ENCODE measurements at places on chromosomes 3 and 15.
A peak's percentile ranks its signal among the peaks of the same experiment; 100 is the strongest.

DNA sequence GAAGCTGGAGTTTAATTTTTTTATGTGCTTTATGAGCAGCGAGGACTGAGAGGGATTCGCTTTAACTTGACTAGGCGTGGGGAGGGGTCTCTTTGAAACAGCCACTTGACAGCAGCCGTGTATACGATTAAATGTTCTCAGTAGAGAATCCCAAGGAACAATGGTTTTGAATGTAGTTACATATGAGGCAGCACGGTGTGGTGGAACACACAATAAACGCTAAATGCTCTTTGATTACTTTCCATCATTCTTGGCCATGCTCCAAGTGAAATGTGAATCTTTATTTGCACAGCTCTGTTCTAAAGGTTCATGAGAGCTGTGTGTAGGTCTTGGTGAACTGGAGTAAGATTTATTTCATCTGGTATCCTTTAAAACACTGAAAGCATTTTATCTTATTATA lies 251.4 kb upstream of the TGFBR2 start:
- no peak for DNase-seq

DNA sequence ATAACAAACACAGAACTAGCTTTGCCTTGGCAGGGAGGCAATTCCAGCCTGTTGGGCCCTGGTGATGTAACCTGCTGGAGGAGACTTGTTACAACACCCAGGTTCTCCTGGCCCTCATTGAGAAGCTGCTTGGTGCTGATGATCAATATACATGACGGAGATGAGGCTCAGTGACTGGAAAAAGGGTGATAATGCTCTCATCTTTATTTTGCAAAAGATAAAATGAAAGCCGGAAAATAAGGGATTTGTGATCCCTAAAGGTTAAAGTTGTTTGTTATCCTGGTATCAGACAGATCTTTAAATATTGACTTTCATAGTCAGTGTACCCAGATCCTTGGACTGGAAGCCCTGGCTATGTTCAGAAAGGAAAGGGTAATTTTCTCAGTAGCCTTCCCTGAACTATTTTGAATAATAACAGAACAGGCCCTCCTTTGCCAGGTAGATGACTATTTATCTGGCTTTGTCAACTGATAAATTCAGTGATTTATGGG lies 118.9 kb upstream of the MEIS2 start:
- DNase-seq: peak; percentile 47

DNA sequence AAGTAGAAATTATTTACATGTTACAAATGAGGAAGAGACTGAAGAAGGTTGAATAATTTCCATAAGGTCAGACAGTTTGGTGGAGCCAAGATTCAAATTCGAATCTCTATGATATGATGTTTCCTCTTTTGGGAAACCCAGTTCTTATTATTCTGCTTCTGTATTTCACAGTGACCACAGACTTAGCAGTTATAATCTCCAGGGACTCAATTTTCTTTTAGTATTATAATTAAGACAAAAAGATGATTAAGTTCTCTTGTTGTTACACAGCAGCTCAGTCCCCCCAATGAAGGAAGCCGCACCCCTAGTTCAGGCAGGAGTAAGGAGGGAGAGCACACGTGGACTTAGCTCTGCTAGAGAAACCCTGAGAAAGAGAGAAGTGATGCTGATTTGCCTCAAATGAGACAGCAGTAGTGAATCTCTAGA lies 130.6 kb downstream of the CCNL1 start:
- DNase-seq: no peak

DNA sequence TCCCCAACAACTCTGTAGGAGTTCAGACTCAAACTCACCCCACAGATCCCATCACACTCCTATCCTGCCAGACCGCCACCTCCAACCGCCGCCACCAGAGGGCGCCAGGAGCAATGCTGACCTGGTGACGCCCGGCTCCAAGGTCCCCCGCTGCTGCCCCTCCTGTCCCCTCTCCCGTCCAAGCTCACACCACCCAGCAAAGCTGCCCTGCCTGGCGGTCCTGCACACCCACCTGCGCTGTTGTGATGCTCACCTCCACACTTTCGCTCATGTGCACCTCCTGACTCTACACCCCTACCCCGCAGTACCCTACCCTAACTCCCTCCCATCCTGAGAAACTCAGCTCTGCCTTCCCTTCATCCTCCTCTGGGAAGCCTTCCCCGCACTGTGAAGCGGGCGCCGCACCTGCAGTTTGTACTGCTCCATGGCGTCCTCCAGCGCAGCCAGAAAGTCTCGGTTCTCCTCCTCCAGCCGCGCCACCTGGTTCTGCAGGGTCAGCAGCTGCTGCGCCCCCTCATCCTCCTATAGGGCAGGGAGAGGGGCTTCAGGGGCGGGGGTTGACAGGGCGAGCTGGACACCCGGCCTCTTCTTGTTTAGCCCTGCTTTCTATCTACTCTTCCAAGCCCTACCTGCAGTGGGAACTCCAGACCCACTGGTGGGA lies 7.9 kb downstream of the KIF7 start:
- DNase-seq: peak; percentile 97

DNA sequence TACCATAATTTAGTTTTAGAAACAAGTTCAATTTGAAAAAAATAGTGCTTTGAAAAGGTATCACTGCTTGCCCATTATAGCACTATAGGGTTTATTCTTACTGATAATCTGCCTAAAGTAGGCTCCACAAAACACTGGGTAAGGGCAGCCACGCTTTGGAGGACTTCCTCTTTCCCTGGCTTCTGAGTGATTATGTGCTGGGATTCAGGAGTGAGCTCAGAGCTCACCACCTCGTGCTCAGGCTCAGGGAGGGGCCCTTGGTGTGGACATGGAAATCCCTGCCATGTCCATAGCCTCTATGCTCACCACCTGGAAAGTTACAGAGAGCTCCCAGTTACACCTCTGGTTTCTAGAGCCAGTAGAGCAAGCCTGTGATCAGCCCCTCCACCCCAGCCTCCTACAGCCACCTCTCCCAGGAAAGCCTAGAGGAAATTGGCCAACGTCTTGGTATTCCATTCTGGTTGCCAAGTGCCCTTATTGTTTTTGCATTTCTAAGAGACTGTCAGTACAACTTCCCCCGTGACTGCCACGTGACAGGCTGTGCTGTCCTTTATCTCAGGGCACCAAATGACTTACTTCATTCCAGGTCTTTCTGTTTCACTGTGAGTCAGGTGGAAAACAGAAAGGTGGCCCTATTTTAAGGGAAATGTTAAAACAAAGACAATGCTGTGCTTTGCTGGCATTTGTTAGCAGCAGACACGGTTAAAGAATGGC lies 316.0 kb downstream of the RORA start:
- no peak for DNase-seq

- DNase-seq: peak; percentile 37
These were observed 293.3 kb downstream of the MEX3B start for GRCh38 chr15:81752546-81752942.

DNA sequence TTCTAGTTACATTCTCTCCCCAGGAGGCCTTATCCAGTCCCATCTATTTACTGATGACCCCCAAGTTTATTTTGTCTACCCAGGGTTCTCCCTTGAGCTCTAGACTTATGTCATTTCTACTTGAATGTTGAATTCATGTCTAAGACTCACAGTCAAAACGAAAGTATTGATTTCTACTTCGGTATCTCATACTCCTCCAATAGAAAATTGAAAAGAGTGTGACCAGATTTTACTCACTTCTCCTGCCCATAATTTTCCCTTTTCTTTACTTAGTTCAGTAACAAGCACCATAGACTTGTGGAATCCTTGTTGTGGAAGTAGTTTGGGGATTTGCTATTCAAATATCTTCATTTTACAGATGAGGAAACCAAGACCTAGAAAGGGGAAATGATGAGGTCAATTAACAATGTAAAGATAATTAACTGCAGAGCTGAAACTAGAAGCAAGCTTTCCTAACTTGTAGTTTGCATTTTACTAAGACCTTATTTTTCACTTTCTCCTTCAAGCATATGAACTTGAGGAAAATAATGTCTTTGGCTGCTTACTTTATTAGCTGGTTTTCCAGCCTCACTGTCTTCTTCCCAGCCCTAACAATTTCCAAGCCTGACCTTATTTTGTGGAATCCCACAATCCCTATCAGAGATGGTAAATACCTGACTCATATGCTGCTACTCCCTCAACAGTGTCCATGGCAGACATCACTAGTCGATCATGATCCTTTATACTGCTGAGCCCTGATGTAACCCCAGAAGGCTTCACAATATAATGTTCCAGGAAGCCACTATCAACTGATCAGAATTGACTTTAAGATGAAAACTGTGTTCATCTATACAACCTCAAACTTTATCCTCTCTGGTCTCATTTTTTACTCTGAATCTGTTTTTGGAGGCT lies 123.9 kb upstream of the AGBL1 start:
- DNase-seq: no peak

- DNase-seq: no peak
These were observed 78.9 kb downstream of the ULK4 start for GRCh38 chr3:41882956-41883355.

DNA sequence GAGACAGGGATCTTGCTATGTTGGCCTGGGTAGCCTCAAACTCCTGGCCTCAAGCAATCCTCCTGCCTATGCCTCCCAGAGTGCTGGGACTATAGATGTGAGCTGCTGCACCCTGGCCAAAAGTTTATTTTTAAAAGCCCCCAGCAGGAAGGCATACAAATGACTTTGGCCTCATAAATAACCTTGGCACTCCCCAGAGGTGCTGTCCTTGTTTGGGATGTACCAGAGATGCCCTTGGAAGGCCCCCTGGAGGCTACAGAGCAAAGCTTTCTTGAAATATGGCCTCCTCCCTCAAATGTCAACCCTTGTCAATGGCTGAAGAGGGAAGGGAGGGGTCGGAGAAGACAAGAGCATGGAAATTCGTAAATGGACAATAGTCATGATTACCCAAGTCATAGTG lies 14.0 kb upstream of the RTP3 start:
- DNase-seq: peak; percentile 40

- peak; percentile 57 for DNase-seq
These were observed 47.2 kb downstream of the THBS1 start for GRCh38 chr15:39628144-39628508.

DNA sequence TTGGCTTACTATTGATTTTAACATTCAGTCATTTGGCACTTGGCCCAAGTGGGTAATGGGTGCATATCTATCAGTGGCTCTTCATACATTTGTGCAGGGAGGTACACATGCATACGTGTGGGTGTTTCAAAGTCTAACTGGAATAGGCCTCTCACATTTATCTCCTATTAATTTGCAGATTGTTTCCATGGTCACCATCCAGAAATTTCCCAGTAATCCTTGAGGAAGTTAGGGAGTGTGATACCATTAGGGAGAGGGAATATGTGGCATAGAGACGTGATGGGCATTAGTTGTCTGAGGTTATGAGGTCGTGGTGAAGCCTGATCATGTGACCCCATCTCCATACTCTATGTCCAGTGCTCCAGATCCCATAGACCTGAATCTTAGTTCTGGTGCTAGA lies 102.8 kb downstream of the LPP start:
- DNase-seq: no peak

DNA sequence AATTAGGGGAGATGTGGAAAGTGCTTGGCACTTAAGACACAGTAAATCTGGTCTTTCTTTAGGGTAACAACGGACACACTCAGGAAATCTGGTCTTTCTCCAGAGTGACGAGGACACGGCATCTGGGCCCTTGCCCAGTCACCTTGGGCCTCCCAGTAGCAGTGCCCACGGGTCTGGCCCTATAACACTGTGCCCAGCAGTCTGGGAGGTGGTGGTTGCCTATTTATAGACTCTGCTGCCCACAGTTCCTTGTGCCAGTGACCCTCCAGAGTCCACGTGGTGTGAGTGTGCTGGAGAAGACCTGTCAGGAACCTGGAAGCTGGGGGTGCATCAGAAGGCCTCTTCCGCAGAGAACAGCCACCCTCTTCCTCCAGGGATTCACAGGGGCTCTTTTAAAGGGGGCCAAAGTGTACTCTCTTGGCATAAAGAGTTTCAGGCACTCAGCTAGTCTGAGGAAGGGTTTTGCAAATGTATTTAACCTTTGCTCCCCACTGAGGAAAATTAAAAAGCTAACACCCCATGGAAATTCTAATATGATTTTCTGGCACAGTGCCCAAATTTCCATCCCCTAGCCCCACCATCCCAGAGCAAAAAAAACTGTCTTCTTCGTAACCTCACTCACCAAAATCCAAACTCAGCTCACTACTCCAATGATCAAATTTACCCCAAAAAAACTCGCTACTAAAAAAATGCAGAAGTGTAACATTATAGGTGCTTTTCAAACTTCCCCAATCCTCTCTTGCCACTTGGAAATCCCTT lies 15.4 kb downstream of the WNT5A start:
- DNase-seq: no peak

- DNase-seq: no peak
These were observed 37.1 kb downstream of the ATP6V1A start for GRCh38 chr3:113783980-113784379.

DNA sequence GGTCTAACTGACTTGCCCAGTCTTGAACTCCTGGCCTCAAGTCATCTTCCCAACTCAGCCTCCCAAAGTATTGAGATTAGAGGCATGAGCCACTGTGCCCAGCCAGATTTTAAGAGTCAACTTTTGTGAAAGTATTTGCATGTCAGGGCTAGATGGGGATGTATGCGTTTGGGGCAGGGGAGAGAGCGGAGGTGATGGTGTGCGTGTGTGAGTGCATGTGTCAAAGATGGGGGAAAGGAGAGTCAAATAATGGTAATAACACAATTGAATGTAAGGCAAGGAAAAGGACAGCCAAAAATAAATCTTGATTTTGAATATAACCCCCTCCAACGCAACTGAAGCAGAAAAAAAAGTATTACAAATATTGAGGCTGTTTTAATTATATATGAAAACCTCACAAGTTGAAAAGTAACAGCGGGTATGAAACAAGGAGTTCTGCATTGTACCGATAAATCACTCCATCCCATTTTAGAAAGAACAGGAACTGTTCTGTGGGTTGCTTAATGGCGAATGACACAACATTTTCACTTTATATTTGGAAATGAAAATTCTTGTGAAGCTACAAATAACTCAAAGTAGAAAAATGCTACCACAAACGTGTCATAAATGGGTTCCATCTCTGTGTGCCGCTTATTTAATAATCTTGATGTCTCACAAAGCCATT lies 29.9 kb upstream of the LDHAL6B start:
- DNase-seq: no peak

DNA sequence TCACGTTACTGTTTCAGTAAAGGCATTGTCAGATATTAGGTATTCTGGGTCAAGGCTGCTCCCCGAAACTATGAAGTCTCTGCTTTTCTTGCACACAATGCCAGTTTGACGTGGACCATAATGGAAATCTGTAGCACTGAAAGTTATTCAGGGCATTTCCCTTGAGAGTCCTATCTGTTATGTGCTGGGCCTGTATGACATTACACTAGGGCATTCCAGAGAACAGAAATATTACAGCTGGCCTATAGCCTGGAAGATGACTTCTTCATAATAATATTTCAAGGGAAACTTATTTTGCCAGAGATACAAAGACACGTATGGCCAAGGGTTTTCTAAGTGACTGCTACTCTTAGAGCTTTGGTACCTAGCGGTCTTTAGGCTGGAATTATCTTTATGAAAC lies 613.6 kb upstream of the CBLB start:
- no peak for DNase-seq

GRCh38 chr3:23209747-23210487 lies 6.8 kb downstream of the UBE2E2 start:
- DNase-seq: no peak

DNA sequence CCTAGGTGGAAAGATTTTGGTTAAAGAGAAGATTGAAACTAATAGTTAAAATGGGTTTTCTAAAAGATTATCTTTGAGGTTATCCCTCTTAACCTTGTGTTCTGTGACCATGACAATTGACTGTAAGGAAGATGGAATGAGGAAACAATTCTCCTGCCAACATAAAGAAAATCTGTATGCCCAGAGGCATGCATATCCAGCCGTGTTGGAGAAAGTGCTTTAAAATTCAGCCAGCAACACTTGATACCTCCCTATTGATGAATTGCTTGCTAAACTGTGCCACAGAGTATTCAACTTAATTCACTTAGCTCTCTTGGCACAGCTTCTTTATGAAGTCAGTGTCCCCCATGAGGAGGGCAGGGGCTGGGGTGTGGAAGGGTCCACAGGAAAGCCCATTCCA lies 203.5 kb downstream of the UBE2E2 start:
- DNase-seq: no peak

Data from endodermal cell (in vitro differentiated cells).